ENCODE measurements at places on chromosomes 3 and 15.

DNA sequence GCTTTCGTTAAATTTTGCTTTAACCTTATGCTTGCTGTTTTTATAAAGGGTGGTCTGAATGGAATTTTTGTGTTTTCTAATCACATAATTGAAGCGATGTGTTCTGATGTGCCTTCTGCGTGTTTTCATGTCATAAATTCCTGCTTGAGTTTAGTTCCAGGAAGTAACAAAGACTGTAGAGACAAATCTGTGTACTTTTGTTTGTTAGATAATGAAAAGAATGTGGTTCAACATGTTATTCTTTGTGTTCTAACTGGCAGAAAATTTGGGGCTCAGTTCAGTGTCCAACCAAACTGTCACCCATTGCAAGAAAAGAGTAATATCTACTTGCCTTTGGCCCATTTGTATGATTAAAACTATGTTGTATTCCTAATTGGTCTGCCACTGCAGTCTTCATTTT is 324.0 kb downstream of the DIPK2A start:
- no peak for DNase-seq

- DNase-seq, result no peak
These were observed 168.2 kb downstream of the CBLB start for GRCh38 chr3:105700575-105700974.

GRCh38 chr15:32643907-32644445 is 2.5 kb downstream of the SCG5 start:
- no peak for DNase-seq

DNA sequence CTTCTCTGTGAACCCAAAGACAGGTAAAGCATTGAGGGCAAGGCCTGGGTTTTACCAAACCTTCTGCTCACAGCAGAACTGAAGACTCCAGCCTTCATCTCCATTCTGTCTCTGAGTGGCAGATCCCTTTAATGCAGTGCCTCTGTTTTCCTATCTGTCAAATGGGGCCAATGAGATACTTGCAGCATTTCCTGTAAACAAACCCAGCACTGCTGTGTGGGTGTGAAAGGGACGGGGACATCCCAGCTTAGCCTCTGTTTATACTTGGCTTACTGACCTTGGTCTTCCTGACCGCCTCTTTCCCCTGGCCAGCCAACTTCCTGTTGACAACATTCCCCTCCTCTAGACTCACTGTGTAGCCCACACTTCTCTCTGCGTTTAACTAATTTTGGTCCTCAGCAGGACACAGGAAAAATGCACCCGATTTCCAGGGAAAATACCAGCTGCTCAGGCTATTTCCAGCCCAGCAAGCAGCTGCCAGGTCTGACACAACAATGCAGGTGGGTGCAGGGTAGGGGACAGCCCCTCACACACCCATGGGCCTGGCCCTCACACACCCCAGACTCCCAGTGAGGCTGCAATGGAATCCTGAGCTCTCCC is 105.9 kb upstream of the HERC1 start:
- peak; percentile 56 for DNase-seq

DNA sequence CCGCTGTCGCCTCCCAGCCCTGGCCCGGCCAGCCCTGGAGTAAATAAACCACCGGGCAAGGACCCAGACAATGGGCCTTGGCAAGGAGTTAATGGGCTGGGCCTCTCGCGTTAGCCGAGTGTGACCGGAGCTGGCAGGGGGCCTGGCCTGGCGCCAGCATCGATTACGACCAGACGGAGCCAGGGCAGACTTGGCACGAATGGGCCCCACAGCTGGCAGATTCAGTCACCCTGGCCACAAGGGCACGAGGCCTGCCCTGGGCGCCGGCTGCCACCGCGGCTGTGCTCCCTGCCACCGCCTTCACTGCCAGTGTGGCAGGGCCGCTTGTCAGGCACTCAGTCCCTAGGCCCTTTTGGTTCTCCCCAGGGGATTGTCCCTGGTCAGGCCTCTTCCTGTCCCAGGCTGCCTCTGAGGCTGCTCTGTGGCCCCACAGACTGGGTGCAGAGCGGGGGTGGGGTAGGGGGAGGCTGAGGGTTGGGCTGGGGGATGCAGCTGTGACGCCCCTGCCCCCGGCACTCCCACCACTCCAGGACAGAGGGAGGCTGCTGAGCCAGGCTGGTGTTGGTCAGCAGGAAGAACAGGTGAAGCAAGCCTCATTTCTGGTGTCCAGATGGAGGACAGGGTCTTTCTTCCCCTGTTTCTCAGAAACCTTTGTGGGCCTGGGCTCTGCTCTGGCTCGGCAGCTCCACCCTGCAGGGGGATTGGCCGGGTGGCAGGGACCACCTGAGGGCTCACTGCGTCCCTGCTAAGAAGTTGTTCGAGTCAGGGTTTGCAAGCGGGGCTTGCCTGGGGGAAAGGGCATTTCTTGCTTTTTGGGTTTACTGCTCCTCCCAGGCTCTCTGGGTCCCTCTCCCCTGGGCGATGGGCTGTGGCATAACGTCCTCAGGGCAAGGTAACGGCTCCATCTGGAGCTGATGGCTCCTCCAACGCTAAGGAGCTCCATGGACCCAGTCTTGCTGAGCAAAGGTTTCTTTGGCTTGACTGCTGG is 30.5 kb upstream of the SRP14 start:
- peak; percentile 92 for DNase-seq

DNA sequence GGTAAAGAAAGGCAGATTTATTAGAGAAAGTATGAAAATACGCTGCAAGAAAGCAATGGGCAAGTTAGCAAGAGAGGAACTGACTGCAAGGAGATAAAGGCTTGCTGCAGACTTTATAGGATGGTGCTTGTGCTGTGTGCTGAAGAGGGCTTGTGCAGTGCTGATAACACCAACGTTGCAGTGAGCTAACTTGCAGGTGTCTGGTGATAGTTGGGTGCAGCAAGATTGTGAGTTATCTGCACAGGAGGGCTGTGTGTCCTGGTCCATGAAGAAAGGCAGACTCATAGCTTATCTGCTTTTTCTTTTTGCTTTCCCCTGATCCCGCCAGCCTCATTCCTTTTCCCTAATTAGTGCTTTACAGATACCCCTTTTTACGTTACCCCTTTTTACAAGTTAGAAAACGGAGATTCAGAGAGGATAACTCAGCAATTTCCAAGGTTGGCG is 58.0 kb upstream of the ZNF148 start:
- DNase-seq, result no peak
